ENCODE measurements at places on chromosomes 5 and 9.

GRCh38 chr5:141713616-141714309, 31.7 kb upstream of the ARAP3 start:
- H3K27ac ChIP-seq = no peak overlapping the region
- H3K4me3 ChIP-seq = no peak overlapping the region
- DNase-seq = no peak
- no peaks in the 10 kb centered on the region for H3K36me3 ChIP-seq
- peaks cover 9% of the 10 kb centered on the region for H3K27me3 ChIP-seq
- peaks cover 6% of the 10 kb centered on the region for H3K4me1 ChIP-seq

GRCh38 chr5:134436523-134437339, 25.1 kb upstream of the CDKN2AIPNL start:
- peaks cover 18% of the 10 kb centered on the region for H3K4me1 ChIP-seq
- H3K36me3 ChIP-seq = no peaks in the 10 kb centered on the region
- H3K27ac ChIP-seq = peak overlapping the region; percentile 76
- no peaks in the 10 kb centered on the region for H3K27me3 ChIP-seq
- peak; percentile 70 for DNase-seq
- peak overlapping the region; percentile 55 for H3K4me3 ChIP-seq

DNA sequence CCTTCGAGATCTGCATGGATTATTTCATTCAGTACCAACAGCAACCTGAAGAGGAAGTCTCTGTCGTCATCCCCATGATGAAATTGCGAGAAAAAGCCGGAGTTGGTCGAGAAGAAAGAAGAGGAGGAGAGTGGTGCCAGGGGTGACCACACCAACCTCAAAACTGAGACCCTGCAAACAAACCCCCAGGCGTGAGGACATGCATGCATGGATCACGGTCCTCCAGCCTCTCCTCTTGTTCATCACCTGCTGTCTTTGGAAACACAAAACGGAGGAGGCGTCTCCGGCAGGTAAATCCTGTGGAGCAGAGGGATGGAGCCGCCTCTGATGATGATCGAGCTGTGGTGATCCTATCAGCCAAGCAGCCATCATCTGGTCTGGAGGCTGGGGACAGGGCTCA, 114.4 kb upstream of the IRX2 start:
- no peaks in the 10 kb centered on the region for H3K4me1 ChIP-seq
- no peaks in the 10 kb centered on the region for H3K27me3 ChIP-seq
- no peaks in the 10 kb centered on the region for H3K36me3 ChIP-seq
- no peak overlapping the region for H3K4me3 ChIP-seq
- no peak overlapping the region for H3K27ac ChIP-seq

DNA sequence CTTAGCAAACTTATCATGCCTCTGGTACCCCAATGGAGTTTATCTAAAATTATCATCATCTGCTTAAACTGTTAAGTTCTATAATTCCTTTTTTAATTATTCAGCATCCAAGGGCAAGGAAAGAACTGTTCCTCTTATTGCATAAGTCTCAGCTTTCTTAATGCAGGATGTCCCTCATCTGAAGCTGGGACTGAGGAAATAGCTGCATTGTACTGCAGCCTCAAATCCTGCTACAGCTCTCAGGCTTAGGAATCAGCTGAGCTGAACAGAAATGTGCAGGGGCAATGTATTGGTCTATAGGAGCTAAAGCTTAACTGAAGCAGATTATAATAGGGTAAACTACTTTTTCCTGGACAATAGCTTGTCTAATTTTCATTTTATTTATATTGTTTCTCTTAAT, 48.0 kb downstream of the HAPLN1 start:
- H3K4me3 ChIP-seq = no peak overlapping the region
- no peak for DNase-seq
- no peak overlapping the region for H3K27ac ChIP-seq
- no peaks in the 10 kb centered on the region for H3K27me3 ChIP-seq
- H3K36me3 ChIP-seq = no peaks in the 10 kb centered on the region
- H3K4me1 ChIP-seq = no peaks in the 10 kb centered on the region

DNA sequence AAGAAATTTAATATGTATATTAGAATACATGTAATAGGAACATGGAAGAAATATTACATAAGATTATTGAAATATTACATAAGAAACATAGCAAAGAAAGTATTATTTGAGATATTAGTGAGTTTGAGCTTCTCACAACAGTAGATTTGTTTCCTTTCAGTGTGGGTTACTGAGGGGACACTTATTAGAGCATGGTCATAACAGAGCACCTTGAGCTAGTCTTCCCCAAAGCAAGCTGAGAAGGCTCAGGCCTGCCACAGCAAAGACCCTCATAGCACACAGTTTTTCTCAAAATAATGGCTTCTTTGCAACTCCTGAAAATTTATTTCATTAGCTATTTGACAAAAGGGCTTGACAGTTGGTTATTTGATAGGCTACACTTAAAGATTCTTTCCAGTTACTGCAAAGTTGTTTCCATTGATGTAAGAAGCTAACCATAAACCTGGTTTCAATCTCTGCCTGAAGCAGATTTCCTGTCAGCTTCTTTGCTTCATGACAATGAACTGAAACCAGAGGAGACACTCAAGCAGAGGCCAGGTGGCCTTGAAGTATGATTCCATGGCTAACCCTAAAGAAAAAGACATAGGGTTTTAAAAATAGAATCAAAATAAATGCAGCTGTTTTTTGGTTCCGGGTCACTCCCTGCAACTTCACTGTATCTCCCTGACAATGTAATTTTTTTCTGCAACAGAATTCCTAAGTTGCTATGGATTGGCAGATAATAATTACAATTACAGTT, 68.6 kb downstream of the ERMP1 start:
- peak; percentile 14 for DNase-seq
- H3K27ac ChIP-seq = no peak overlapping the region
- peaks cover 18% of the 10 kb centered on the region for H3K4me1 ChIP-seq
- H3K36me3 ChIP-seq = peaks cover 47% of the 10 kb centered on the region

GRCh38 chr9:5857928-5858327, 25.0 kb upstream of the ERMP1 start:
- H3K27ac ChIP-seq = no peak overlapping the region
- H3K27me3 ChIP-seq = no peaks in the 10 kb centered on the region
- no peak for DNase-seq
- H3K36me3 ChIP-seq = peaks cover 14% of the 10 kb centered on the region
- peaks cover 16% of the 10 kb centered on the region for H3K4me1 ChIP-seq

GRCh38 chr9:132108728-132109127, 29.1 kb upstream of the MED27 start:
- no peak for DNase-seq
- H3K4me1 ChIP-seq = no peaks in the 10 kb centered on the region
- H3K27ac ChIP-seq = no peak overlapping the region
- peaks cover 2% of the 10 kb centered on the region for H3K27me3 ChIP-seq
- no peaks in the 10 kb centered on the region for H3K36me3 ChIP-seq

DNA sequence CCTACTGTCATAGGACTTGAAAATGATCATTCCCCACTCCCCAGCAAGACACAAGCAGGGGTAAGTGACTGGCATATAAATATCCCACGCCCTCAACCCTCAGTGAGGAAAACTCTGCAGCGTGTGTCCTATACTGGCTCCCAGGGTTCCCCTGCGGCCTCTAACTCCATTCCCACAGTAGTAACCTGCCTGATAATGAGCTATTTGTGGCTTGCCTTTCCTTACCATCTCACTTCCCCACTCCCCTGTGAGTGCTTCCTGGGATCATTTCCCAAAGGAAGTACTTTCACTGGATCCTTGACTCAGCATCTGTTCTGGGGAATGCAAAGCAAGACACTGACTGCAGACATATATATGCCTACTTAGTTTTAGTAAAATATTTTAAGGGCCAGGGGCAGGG, 14.3 kb downstream of the CDC14B start:
- H3K36me3 ChIP-seq = no peaks in the 10 kb centered on the region
- H3K27ac ChIP-seq = no peak overlapping the region
- H3K4me3 ChIP-seq = no peak overlapping the region
- no peak for DNase-seq
- H3K27me3 ChIP-seq = peaks cover 14% of the 10 kb centered on the region

- no peak overlapping the region for H3K27ac ChIP-seq
- H3K4me1 ChIP-seq = no peaks in the 10 kb centered on the region
- no peak for DNase-seq
- H3K4me3 ChIP-seq = no peak overlapping the region
- peaks cover 7% of the 10 kb centered on the region for H3K27me3 ChIP-seq
- no peaks in the 10 kb centered on the region for H3K36me3 ChIP-seq
Measured at GRCh38 chr5:33903118-33903517, 11.3 kb upstream of the ADAMTS12 start.

GRCh38 chr9:107794259-107794658, 304.7 kb upstream of the KLF4 start:
- H3K4me1 ChIP-seq = no peaks in the 10 kb centered on the region
- H3K36me3 ChIP-seq = no peaks in the 10 kb centered on the region
- no peak overlapping the region for H3K4me3 ChIP-seq
- DNase-seq = no peak

DNA sequence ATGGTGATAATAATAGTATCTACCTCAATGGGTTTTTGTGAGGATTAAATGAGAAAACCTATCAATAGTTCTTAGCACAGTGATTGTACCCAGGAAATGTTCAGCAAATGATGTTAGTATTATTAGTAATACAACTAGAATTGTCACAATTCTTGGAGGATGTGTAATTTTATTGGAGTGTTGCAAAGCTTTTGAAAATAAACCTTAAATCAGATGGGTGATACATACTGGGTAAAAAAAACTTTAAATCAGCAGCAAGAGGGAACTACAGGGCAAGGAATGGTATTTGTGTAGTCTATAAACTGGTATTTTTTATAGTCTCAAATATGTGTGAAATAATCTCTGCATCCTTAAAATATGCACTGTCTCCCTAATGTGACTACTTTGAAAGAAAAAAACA, 371.6 kb downstream of the PIK3R1 start:
- no peaks in the 10 kb centered on the region for H3K27me3 ChIP-seq
- H3K27ac ChIP-seq = no peak overlapping the region
- no peaks in the 10 kb centered on the region for H3K36me3 ChIP-seq
- no peak overlapping the region for H3K4me3 ChIP-seq

- no peaks in the 10 kb centered on the region for H3K27me3 ChIP-seq
- no peak for DNase-seq
- H3K36me3 ChIP-seq = no peaks in the 10 kb centered on the region
- no peak overlapping the region for H3K27ac ChIP-seq
Measured at GRCh38 chr9:130390390-130390789, 54.4 kb upstream of the ASS1 start.

DNA sequence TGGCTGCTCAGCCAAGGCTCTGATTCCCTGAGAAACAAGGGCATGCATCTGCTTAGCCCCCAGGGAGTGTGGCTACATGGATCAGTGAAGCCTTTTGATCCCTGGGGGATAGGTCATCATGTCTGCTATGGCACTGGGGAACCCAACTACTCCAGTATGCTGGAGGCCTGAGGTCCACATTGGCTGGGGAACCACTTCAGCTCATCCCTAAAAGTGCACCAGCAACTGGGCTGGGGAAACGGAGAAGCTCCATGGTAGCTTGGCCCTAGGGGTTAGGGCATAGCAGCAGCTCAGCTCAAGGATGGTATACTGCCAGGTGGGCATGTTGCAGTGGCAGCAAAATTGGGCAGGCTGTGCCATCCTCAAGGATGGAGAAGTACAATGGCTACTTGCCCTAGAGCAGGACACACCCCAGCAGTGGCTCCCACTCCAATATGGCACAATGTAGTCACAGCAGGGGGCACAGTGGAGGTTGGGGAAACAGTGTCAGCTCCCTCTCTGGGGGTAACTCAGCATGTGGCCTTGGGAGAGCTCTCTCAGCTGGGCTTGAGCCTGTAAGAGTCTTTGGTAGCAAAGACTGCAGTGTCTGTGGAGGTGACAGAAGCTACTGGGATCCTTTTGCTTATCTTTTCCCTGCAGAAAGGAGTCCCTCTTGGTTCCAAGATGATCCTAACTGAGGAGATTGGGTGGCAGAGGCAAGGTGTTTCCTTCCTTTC, 111.5 kb upstream of the FSTL4 start:
- no peak overlapping the region for H3K27ac ChIP-seq
- no peaks in the 10 kb centered on the region for H3K4me1 ChIP-seq
- no peak overlapping the region for H3K4me3 ChIP-seq
- peaks cover 13% of the 10 kb centered on the region for H3K27me3 ChIP-seq

DNA sequence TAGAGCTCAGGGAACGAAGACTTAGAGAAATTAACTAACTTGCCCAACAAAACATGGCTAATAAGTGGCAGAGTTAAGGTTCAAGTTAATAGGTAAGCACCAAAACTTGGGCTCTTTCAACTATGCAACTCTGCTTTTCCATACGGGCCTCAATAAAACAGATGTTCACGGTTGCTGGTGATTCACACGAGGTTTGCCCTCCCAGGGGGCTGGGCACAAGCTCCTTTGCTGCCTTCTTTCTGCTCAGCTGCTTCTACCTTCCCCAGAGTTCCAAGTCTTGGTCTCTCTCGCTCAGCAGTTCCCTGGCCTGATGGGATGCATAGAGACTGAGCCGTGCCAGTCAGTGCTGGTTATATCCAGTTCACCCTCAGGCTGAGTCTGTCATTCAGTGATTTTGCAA, 217.9 kb downstream of the SREK1 start:
- H3K4me3 ChIP-seq = no peak overlapping the region
- no peak for DNase-seq
- H3K27ac ChIP-seq = no peak overlapping the region
- no peaks in the 10 kb centered on the region for H3K4me1 ChIP-seq
- H3K27me3 ChIP-seq = peaks cover 8% of the 10 kb centered on the region
- H3K36me3 ChIP-seq = no peaks in the 10 kb centered on the region

DNA sequence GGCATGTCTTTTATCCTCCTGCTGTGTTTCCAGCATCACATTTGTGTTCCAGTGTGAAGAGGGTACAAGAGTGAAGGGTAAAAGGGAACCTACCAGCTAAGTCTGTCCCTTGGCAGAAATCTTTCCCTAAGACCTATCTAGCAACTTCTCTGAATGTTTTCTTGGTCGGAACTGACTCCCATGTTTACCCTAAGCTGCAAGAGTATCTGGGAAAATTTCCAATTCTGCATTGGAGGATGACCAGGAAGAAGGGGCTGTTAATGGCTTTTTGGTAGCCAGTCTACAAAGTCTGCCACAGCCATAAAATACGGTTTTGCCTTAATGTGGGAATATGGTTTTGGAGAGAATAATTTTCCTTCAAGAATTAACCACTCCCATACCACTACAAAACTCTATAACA, 75.1 kb downstream of the MAST4 start:
- no peak overlapping the region for H3K27ac ChIP-seq
- no peaks in the 10 kb centered on the region for H3K36me3 ChIP-seq
- no peak for DNase-seq
- no peak overlapping the region for H3K4me3 ChIP-seq

GRCh38 chr5:146440870-146441495, 6.2 kb upstream of the TCERG1 start:
- no peak overlapping the region for H3K27ac ChIP-seq
- H3K27me3 ChIP-seq = peaks cover 24% of the 10 kb centered on the region
- no peaks in the 10 kb centered on the region for H3K4me1 ChIP-seq
- no peak overlapping the region for H3K4me3 ChIP-seq
- no peaks in the 10 kb centered on the region for H3K36me3 ChIP-seq

DNA sequence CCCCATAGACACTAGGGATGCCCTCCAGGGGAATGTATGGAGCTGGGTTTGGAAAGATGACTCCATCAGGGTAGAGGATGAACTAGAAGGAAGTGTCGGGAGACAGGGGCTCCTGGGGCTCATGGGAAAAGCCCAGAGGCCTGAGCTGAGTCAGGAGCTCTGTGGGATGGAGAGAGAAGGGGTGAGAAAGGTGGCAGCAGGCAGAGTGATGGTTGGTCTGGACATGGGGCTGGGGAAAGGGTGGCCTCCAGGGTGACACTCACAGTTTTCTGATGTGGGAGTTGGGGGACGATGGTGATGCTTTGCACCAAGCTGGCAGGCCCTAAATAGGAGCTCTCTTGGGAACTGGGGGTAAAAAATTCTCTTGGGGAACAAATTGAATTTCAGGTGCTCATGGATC, 213.5 kb upstream of the MVB12B start:
- DNase-seq = no peak
- no peaks in the 10 kb centered on the region for H3K4me1 ChIP-seq
- peaks cover 2% of the 10 kb centered on the region for H3K27me3 ChIP-seq

- H3K27ac ChIP-seq = no peak overlapping the region
- no peak overlapping the region for H3K4me3 ChIP-seq
- no peak for DNase-seq
- H3K27me3 ChIP-seq = peaks cover 8% of the 10 kb centered on the region
- H3K4me1 ChIP-seq = no peaks in the 10 kb centered on the region
Measured at GRCh38 chr5:42013561-42013960, 88.5 kb downstream of the FBXO4 start.

All from T-helper 2 cell treated with Interferon-gamma antibody and Interleukin-4, amounts not matched to agents 5 μg/mL and 100 μg/mL, for 36 hours (primary cell).